Upper lobe of right lung (tissue), 1 donor: ENCODE measurements at places on chromosomes 5 and 9.
A peak's percentile ranks its signal among the peaks of the same experiment; 100 is the strongest.

DNA sequence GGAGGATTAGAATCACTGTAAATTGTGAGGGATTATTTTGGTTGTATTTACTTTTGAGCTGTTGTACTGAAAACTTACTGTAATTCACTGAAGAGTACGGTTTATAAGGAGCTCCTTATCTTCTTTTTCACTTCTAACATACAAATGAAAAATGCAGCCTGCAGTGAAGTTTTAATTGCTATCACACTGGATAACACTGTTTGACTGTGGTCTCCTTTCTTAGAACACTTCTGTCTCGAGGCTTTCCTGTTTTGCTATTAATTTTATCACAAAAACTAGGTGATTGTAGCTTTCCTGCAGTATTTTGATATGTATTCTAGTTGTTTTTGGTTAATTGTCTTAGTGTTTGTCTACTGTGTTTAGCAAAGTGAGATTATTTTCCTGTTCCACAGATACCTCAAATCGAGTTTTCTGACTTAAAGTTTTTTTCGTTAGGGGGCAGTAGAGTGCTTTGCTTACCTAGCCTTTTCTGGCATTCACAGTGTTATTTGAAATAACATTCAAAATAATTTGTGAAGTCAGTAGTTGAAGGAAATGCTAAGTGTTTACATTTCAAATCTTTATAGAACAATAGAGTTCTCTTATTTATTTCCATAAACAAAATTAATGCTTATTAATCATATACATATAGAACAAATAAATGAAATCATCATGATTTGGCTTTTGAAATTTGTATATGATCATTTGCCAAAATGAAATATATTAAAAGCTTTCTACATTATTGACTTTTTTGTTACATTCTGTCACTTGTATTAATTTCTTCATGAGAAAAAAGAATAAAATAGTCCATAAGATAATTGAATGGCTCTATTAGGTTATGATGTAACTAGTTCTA lies 52.9 kb downstream of the COMMD10 start:
- no peak for DNase-seq

GRCh38 chr5:155711882-155712281 lies 615.1 kb upstream of the SGCD start:
- DNase-seq: no peak

DNA sequence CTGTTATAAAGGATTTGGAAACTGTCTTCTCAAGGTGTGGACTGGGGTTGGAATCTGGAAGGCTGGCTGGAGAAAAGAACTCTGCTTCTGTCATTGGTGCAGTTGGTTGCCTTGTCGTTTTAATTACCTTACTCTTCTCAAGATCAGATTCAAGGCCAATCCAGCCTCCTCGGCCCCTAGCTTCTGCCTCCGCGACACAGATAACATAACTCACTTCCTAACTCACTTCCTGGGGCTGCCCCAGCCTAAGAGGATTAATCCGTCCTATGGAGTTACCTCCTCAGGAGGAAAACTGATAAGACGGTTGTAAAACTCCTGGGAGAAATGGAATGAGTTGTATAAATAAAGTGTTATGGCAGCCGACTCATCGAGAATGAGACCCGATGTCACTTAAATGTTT lies 389.1 kb upstream of the WWC1 start:
- DNase-seq: no peak

DNA sequence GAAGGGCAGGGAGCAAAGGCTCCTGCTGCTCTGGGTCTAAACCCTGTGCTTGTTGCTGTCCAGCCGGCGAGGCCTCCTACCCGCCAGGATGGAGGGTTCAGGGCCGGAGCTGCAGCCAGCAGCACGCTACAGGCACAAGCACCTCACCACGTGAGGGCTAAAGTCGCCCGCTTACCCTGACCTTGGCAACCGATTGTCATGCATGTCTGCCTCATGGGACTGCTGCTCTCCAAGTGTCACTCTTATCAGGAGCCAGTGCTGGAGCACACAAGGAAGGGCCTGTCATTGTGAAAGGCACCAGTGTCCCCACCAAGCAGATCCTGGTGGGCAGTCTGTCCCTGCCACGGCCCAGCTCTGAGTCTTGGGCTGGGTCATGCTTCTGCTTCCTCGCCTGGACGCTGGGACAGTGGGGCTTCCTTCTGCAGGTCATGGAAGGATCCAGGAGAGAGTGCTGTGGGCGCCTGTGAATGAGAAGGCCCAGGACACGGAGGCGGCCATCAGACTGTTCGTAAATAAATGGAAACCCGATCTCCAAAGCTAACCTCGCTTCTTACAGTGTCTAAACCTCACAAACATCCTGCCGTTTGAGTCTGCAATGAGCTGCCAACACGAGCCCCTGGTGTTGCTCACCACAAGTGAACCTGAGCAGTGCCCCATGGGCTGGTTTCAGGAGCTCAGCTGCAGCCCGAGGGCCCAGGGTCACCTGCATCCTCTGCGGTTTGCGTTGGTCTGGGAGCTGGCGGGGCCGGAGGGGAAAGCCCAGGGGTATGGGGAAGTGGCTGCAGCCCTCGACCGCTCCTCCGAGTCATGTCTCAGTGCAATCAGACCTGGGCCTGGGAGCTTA lies 58.2 kb upstream of the RXRA start:
- DNase-seq: no peak

DNA sequence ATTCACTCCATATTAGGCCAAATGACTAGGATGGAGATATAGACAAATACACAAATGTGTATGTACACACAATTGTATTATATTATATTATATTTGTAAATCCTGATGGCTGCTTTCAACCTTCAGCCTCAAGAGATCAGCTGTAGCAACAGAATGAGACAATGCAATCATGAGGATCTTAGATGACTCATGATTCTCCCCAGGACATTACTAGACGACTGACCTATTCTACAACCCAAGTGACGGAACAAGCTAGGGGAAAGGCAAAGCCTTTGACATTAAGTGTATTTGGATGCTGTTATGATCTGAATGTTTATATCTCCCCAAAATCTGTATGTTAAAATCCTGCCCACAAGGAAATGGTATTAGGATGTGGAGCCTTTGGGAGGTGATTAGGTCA lies 66.5 kb downstream of the COX7C start:
- no peak for DNase-seq

GRCh38 chr5:172491481-172491880 lies 37.2 kb upstream of the SH3PXD2B start:
- DNase-seq: no peak

- no peak for DNase-seq
Measured at GRCh38 chr9:128626181-128626580, 30.5 kb downstream of the DYNC2I2 start.

GRCh38 chr9:33306037-33306436 lies 15.7 kb downstream of the NFX1 start:
- DNase-seq: no peak

GRCh38 chr9:37911271-37911681 lies 7.3 kb upstream of the SLC25A51 start:
- no peak for DNase-seq

- DNase-seq: no peak
Measured at GRCh38 chr5:155983954-155984353, 343.0 kb upstream of the SGCD start.

- DNase-seq: peak; percentile 56
Measured at GRCh38 chr5:616484-617039, 4.4 kb downstream of the CEP72 start.

- peak; percentile 29 for DNase-seq
Measured at GRCh38 chr5:175690025-175690424, 32.2 kb downstream of the HRH2 start.

DNA sequence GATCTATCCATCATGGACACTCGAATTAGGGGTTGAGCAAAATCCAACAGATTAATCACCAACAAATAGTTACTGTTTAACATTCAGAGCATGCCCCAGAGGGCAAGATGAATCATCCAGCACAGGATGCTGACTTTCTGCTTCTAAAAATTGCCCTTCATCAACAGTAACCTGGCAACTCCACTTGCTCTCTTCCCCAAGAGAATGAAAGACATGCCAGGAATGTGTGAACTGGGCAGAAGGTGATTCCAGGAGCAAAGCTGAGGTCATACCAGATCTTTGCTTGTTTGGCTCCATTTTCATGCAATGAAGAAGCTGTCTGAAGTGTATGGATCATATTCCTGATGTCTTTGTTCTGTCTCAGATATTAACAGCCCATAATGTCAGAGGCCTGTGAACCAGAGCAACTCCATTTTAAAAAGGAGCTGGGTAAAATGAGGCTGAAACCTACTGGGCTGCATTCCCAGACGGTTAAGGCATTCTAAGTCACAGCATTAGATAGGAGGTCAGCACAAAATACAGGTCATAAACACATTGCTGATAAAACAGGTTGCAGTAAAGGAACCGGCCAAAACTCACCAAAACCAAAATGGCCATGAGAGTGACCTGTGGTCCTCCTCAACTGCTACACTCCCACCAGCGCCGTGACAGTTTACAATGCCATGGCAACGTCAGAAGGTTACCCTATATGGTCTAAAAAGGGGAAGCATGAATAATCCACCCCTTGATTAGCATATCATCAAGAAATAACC lies 2.5 kb upstream of the ZNF367 start:
- DNase-seq: no peak

GRCh38 chr5:56148453-56148971 lies 84.6 kb downstream of the ANKRD55 start:
- DNase-seq: no peak
